Activated CD8-positive, alpha-beta T cell treated with anti-CD3 and anti-CD28 coated beads, Interleukin-2, amount 10 ng/mL, durations not matched to agents 7 days and 5 days (primary cell): ENCODE measurements at places on chromosomes 5 and 9. TPM values are rescaled to one million over a fixed set of nuclear protein-coding genes. Genes with fewer than 3 reads are reported as not detected.

GRCh38 chr5:88979244-88979643, 96.3 kb upstream of the MEF2C start:
- H3K27me3 ChIP-seq = no peaks in the 10 kb centered on the region
- H3K36me3 ChIP-seq = no peaks in the 10 kb centered on the region
- no peak for DNase-seq
- no peak overlapping the region for H3K4me3 ChIP-seq

GRCh38 chr9:7567687-7568086, 231.9 kb downstream of the DMAC1 start:
- peaks cover 14% of the 10 kb centered on the region for H3K27me3 ChIP-seq
- H3K4me3 ChIP-seq = no peak overlapping the region
- H3K4me1 ChIP-seq = no peaks in the 10 kb centered on the region
- no peaks in the 10 kb centered on the region for H3K36me3 ChIP-seq
- DNase-seq = no peak

DNA sequence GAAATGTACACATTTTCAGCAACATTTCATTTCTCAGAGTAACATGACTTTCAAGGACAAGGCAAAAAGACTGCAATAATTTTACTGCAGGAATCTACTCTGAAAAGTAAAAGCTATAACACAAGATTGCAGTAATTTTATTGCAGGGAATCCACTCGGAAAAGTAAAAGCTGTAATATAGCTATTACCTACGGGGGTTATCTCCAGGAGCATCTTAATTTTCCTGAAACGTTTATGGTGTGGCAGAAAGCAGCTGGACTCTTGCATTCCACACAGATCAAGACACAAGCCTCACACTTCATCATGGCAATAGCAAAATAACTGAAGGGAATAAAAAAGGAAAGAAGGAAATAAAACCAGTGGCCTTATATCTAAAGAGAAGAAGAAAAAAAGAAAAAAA, 171.2 kb downstream of the TSSK1B start:
- no peak overlapping the region for H3K4me3 ChIP-seq
- no peaks in the 10 kb centered on the region for H3K4me1 ChIP-seq
- H3K27me3 ChIP-seq = peaks cover 2% of the 10 kb centered on the region
- no peaks in the 10 kb centered on the region for H3K36me3 ChIP-seq
- DNase-seq = no peak

- no peaks in the 10 kb centered on the region for H3K27me3 ChIP-seq
- H3K4me1 ChIP-seq = no peaks in the 10 kb centered on the region
- no peak for DNase-seq
- no peak overlapping the region for H3K27ac ChIP-seq
Observed at GRCh38 chr5:162372256-162372655, 304.7 kb downstream of the GABRG2 start.

GRCh38 chr5:119614838-119615237, 14.5 kb upstream of the FAM170A start:
- H3K27ac ChIP-seq = no peak overlapping the region
- H3K36me3 ChIP-seq = no peaks in the 10 kb centered on the region
- no peak overlapping the region for H3K4me3 ChIP-seq
- no peaks in the 10 kb centered on the region for H3K4me1 ChIP-seq
- no peak for DNase-seq

GRCh38 chr5:18811661-18812060, 1176.3 kb downstream of the CDH18 start:
- no peaks in the 10 kb centered on the region for H3K27me3 ChIP-seq
- H3K4me3 ChIP-seq = no peak overlapping the region

DNA sequence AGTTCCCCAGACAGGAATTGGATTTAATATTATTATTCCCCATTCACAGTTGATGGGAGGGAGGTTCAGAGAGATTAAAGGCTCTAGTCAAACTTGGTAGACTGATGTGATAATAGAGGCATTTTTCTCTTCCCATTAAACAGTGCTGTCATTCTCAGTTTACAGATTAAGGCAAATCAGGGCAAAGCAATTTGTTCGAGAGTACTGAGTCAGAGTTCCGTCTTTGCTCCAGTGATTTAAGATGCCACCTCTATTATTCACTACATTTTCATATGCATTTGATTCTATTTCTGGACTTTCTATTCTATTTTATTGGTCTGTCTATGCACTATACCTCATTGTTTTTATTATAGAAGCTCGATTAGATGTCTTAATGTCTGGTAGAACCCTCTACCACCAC, 201.0 kb upstream of the RAI14 start:
- no peaks in the 10 kb centered on the region for H3K27me3 ChIP-seq
- no peaks in the 10 kb centered on the region for H3K4me1 ChIP-seq
- DNase-seq = no peak
- no peak overlapping the region for H3K4me3 ChIP-seq
- H3K27ac ChIP-seq = no peak overlapping the region

Gene ADGRD2
- not detected for total RNA-seq
